NB4 (cell line): ENCODE measurements at places on chromosomes 7 and 10.
A peak's percentile ranks its signal among the peaks of the same experiment; 100 is the strongest.

DNA sequence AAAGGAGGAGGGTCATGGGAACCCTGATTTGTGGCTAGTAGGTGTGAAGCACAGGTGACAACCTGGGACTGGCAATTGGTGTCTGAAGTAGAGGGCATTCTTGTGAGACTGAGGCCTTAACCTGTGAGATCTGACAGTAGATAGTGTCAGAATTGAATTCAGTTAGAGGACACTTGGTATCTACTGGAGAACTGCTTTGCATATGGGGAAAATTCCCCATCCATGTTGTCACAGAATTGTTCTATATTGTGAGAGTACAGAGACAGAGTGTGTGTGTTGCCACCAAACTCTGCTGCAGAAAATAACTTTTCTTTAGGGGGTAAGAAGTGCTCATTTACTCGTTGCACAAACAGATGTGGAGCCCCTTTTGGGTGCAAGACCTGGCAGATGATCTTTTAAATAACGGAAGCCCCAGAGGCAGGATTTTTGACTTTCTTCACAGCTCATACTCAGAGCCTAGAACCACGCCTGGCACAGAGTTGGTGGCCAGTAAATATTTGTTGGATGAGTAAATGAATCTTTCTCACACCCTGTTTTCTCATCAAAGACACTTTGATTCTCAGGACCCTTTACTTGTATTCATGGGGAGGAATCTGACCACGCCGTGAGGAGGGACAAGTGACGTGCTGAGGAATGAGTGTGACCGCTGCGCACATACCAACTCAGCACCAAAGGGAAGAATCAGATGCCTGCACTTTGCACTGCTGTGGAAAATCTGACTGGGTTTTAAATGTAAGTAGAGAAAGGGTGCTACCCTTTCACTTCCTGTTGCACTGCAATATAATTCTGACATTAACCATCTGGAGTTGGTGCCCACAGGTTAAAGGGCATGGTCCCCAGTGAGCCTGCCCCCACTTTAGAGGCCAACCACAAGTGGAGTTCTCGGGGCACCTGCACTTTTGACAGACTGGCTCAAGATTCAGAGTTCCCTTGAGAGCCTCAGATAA lies 39.2 kb upstream of the SDHAF3 start:
- peak; percentile 8 for DNase-seq

GRCh38 chr10:101236376-101237080 lies 7.3 kb upstream of the LBX1 start:
- DNase-seq, result no peak

- DNase-seq, result peak; percentile 66
Observed at GRCh38 chr7:82105463-82105862, 335.6 kb upstream of the HGF start.

- DNase-seq, result no peak
Observed at GRCh38 chr7:117163101-117163500, 159.8 kb downstream of the WNT2 start.

- DNase-seq, result no peak
Observed at GRCh38 chr7:137130751-137131158, 212.8 kb downstream of the PTN start.

DNA sequence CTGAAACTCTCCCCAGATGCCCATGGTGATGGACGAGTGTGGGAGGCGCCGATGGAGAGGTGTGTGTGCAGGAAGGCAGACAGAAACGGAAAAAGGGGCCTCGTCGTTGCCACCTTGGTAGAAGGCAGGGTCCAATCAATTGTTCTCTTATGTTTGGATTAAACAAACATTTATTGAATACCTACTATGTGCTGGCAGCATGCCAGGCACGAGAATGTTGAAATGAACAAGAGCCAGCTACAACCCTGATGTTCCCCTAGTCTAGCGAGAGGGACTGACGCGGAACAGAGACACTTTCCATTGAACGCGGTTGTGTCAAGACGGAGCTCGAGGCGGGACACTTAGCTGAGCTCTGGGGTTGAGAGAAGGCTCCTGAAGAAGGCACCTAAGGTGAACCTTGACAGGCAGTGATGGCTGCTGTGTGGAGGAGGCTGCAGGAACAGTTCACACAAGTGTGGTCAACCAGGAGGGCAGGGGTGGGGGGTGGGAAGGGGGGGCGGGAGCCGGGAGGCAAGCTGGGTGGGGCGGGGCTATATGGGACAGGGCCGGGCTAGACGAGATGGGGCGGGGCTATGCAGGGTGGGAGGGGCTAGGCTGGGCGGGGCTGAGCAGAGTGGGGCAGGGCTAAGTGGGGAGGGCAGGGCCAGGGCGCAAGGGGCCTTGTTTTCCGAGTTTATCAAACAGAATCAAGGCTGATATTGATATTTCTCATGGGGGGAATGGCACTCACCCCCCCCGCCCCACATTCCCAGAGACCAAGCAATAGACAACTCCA lies 181.0 kb downstream of the GATA3 start:
- DNase-seq, result no peak

DNA sequence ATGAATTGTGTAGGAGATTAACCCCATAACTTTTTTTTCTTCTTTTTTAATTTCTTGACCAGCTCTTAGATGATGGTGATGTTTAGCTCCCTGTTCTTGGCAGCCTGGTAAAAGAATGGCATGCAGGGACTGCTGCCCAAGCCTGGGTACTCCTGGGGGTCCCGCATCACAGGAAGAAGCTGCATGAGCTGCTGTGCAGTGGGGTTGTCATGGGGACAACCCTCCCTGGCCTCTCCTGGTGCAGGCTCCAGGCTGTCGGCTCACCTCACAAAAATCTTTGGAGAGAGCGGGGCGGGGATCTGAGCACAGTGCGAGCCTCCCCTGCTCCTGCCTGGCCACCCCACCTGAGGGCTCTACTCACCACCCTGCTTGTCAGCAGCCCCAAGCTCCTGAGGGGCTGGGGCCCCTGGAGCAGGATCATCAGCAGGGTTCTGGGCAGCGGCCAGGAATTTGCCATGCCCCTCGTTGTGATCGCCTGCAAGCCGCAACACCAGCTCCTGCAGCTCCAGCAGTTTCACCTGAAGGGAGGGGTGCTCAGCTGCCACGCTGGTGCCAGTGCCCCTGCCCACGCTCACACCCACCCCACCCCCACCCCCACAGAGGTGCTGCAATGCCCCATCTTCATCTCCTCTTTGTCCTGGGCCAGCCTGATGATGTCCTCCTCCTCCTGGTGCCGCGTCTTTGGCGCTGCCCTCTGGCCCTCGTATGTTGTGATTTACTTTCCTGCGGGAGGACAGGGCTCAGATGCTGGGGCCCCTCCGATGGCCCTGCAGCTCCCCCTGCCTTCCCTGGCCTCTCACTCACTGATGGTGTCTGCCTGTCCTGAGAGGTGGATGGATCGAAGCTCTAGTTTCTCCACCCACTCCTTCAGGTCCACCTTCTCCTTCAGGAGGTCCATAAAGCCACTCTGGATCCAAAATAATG lies 15.5 kb upstream of the MTPAP start:
- DNase-seq, result no peak

- no peak for DNase-seq
Observed at GRCh38 chr10:92124020-92124419, 166.9 kb downstream of the CPEB3 start.

DNA sequence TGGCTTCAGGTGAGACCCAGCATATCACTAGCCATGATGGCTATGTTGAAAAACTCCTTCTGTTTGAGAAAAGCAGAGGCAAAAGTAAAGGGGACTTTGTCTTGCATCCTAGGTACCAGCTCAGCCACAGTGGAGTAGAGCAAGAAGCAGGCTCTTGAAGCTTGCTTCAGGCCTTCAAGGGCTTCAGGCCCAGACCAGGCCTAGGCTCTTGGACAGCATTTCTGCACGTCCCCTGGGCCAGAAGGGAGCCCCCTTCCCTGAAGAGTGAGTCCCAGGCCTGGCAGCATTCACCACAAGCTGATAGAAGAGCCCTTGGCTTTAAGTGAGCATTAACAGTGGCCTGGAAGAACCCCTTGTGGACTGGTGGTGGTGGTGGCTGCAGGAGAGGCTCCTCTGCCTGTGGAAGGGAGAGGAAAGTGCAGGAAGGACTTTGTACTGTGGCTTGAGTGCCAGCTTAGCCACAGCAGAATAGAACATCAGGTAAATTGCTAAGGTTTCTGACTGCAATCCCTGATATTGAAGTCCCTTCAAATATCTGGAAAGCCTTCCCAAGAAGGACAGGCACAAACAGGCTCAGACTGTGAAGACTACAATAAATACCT lies 28.1 kb upstream of the FAM171A1 start:
- DNase-seq, result no peak

GRCh38 chr10:74480778-74481177 lies 329.8 kb downstream of the ADK start:
- no peak for DNase-seq
